Pancreas (tissue), 10 donors: ENCODE measurements at places on chromosomes 6 and 20.
A peak's percentile ranks its signal among the peaks of the same experiment; 100 is the strongest.

DNA sequence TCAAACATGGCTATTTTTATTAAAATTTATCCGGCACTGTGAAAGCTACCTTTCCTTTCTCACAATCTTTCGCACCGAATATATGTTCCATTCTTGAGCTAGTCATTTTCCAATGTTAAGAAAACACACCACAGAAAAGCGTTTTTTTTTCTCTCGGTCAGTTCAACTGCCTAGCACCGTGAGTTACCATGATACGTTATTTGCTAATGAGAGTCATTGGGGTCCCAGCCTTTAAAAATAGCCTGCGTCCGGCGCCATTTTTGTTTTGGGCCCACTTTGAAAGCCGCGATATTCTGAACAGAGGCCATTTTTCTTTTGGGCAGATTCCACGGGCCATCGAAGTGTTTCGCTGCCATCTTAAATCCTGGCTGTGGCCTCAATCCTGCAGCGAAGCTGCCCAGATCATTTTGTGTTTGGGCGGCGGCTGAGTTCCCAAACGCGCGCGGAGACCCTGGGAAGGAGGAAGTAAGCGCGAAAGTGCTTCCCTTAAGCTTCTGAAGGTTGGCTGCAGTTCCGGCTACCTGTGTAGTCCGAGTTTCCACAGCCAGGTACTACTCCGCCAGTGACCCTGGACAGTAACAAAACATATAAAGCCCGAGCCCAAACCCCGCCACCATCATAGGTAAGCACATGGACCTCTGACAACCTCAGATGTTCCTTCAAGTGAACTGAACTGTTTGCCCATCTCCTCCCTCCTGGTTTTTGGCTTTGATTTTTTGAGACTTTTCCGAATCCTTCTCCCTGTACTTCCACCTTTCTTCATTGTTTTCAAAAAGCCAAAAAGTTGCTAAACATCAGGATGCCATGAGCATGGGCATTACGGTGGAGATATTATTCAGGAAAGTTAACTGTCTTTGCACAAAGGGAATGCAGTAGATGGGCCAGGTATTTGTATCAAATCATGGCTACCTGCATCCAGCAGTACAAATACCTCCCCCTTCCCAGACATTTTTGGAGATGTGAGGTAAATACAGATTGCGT is at the start of gene SLX4IP:
Gene SLX4IP (plus strand): TSS at position 474 of the 981 bp plus-strand sequence. CDS start 22,900 bp downstream, outside the sequence.
- no peaks in the 10 kb centered on the region for H3K27me3 ChIP-seq
- H3K27ac ChIP-seq = peak within 1 kb of the TSS; percentile 95
- peak within 1 kb of the TSS; percentile 87 for H3K4me3 ChIP-seq
- DNase-seq = peak; percentile 96
- H3K36me3 ChIP-seq = no peaks in the 10 kb centered on the region
- no peaks in the 10 kb centered on the region for H3K4me1 ChIP-seq

DNA sequence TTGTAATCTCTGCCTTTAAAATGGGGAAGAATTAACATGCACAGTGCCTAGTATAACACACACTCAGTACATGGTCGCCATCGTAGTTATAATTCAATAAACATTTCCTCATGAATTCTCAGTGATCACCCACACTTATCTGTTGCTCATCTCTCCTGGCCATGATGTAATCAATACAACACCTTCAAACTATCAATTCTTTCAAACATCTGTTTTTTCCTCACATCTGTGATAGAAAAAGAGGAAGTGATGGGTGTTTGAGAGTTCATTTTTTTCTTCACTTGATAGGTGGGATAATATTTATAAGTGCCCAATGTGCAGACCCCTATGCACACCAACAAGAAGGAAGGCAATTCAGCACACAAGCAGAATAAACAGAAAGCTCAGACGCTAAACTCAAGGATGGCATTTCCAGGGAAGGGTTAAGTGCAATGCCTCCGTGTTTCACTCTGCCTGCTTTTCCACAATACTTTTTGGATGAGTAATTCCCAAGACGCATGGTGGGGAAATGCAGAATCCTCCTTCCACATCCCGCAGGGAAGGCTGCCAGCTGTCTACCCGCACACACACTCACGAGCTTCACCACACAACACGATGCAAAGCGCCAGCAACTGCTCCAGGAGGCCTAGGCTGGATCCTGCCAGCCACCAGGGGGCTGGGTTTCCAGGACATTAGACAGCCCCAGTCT is 100.3 kb downstream of the GMPR start:
- no peaks in the 10 kb centered on the region for H3K27me3 ChIP-seq
- no peaks in the 10 kb centered on the region for H3K36me3 ChIP-seq
- H3K4me3 ChIP-seq = no peak overlapping the region
- no peaks in the 10 kb centered on the region for H3K4me1 ChIP-seq
- DNase-seq = peak; percentile 18
- H3K27ac ChIP-seq = no peak overlapping the region

- H3K27me3 ChIP-seq = no peaks in the 10 kb centered on the region
- H3K36me3 ChIP-seq = no peaks in the 10 kb centered on the region
- H3K4me3 ChIP-seq = no peak overlapping the region
- no peak overlapping the region for H3K27ac ChIP-seq
- no peak for DNase-seq
- H3K4me1 ChIP-seq = no peaks in the 10 kb centered on the region
Observed at GRCh38 chr6:113352029-113352801, 504.9 kb upstream of the MARCKS start.

DNA sequence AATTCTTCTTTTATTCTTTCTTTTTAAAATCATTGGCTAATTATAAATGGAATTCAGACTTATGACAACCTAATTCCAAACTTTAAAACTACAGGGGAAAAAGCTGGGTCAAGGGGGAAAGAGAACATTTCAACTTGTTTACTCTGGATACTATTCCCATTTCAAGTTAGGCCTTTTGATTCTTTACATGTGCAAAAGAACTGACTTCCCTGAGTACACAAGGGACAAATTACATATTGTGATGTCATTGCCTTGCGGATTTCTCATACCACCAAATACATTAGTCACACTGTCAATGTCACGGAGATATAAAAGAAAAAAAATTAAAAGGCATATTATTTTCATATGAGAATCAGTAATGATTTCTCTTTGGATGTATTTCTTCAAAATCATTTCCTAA is 96.5 kb upstream of the TBX18 start:
- DNase-seq = no peak
- H3K4me3 ChIP-seq = no peak overlapping the region
- no peak overlapping the region for H3K27ac ChIP-seq
- H3K27me3 ChIP-seq = no peaks in the 10 kb centered on the region
- H3K4me1 ChIP-seq = no peaks in the 10 kb centered on the region
- no peaks in the 10 kb centered on the region for H3K36me3 ChIP-seq
